ENCODE measurements at places on chromosomes 6 and 20. TPM values are rescaled to one million over a fixed set of nuclear protein-coding genes. Genes with fewer than 3 reads are reported as not detected.
A peak's percentile ranks its signal among the peaks of the same experiment; 100 is the strongest.

- H3K4me3 ChIP-seq, result peak overlapping the region; percentile 63
- no peaks in the 10 kb centered on the region for H3K36me3 ChIP-seq
- no peaks in the 10 kb centered on the region for H3K27me3 ChIP-seq
- DNase-seq, result no peak
- peak overlapping the region; percentile 94 for H3K27ac ChIP-seq
These were observed 14.7 kb downstream of the UST start for GRCh38 chr6:148761527-148762011.

DNA sequence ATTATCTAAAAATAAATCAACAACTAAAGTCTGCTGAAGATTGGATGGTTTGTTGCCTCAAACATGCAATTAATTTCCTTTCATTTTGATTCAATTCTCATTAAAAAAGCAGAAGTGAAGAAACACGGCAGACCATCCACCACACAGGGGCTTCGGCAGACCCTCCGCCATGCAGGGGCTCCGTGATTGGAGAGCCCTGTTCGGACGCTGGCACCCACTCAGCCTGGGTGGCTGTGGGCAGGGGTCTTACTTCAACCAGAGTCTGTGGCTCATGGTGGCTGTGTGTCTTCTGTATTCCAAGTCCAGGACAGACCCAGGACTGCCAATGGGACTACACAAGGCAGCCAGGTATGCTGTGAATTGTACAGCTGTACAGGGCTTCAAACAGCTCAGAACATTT is 86.9 kb upstream of the FRMD1 start:
- DNase-seq, result no peak
- no peak overlapping the region for H3K27ac ChIP-seq
- no peaks in the 10 kb centered on the region for H3K4me1 ChIP-seq

- H3K4me1 ChIP-seq, result no peaks in the 10 kb centered on the region
- no peak overlapping the region for H3K4me3 ChIP-seq
- no peaks in the 10 kb centered on the region for H3K36me3 ChIP-seq
- peaks cover 3% of the 10 kb centered on the region for H3K27me3 ChIP-seq
- no peak overlapping the region for H3K27ac ChIP-seq
These were observed 8.8 kb downstream of the DEFB129 start for GRCh38 chr20:235891-236290.

- no peak overlapping the region for H3K4me3 ChIP-seq
- no peak for DNase-seq
- H3K4me1 ChIP-seq, result peaks cover 24% of the 10 kb centered on the region
- no peak overlapping the region for H3K27ac ChIP-seq
- no peaks in the 10 kb centered on the region for H3K27me3 ChIP-seq
These were observed 96.4 kb upstream of the IYD start for GRCh38 chr6:150272264-150272975.

GRCh38 chr6:93915961-93916360 is 496.6 kb upstream of the EPHA7 start:
- DNase-seq, result no peak
- H3K36me3 ChIP-seq, result no peaks in the 10 kb centered on the region
- H3K4me1 ChIP-seq, result no peaks in the 10 kb centered on the region
- H3K27me3 ChIP-seq, result no peaks in the 10 kb centered on the region
- H3K27ac ChIP-seq, result no peak overlapping the region

- H3K4me1 ChIP-seq, result peaks cover 6% of the 10 kb centered on the region
- no peak overlapping the region for H3K27ac ChIP-seq
- H3K27me3 ChIP-seq, result peaks cover 25% of the 10 kb centered on the region
- no peaks in the 10 kb centered on the region for H3K36me3 ChIP-seq
- no peak overlapping the region for H3K4me3 ChIP-seq
These were observed 59.8 kb upstream of the CCDC167 start for GRCh38 chr6:37559501-37559900.

GRCh38 chr6:92289831-92290230 is 1129.5 kb downstream of the EPHA7 start:
- H3K4me1 ChIP-seq, result no peaks in the 10 kb centered on the region
- DNase-seq, result no peak
- no peak overlapping the region for H3K27ac ChIP-seq
- no peaks in the 10 kb centered on the region for H3K36me3 ChIP-seq
- no peak overlapping the region for H3K4me3 ChIP-seq

DNA sequence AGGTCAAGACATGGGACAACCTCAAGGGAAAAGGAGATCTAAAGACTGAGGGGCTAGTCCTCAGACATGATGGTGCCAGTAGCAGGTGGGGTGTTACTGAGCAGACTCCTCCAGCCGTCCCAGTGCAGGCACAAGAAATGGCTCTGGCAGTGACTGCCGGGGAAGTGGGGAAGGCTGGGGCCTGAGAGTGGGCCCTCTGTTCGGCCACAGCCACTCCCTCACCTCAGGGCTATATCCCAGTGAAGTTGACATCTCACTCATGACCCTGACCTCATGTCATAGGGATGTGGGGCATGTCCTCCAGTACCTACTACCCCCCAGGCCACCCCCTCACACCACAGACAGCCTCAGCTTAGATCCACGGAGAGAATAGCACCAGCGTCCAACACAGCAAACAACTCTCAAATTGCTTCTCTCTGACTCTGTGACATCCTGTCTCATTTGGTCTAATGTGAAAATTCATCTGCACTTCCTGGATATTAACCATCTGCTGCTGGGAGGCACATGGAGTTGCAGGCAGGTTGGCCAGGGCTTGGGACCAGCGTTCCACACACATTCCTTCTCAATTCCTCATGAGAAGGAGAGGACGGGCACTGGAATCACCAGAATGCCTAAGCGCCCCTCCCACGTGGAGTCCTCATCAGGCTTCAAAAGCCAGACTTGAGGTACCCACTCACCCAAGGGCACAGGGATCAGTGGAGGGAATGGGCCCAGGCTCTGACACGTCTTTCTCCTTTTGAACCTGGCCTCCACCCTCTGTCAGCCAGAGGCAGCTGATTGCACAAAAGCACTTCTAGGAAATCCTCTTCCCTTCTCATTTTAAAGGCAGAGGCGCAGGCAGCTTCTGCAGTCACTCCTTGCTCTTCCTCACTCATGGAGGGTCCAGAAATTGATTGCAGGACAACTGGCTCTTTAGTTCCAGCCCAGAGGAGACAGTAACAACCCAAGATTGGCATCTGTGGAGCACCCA is 163.6 kb upstream of the CST7 start:
- H3K27me3 ChIP-seq, result peaks cover 4% of the 10 kb centered on the region
- peaks cover 5% of the 10 kb centered on the region for H3K4me1 ChIP-seq
- no peak overlapping the region for H3K4me3 ChIP-seq
- no peak for DNase-seq
- H3K27ac ChIP-seq, result no peak overlapping the region

KCNK15 gene
- total RNA-seq, result 81.3 TPM

HNF4A gene
- not detected for total RNA-seq

BMP5 gene
- 0.36 TPM for total RNA-seq

JARID2 gene
- 10.5 TPM for total RNA-seq

All from osteoblast (primary cell).